ENCODE measurements at places on chromosomes 1 and 21.

- no peak for DNase-seq
Observed at GRCh38 chr1:105294838-105295237, 1545.1 kb downstream of the AMY1C start.

- no peak for DNase-seq
Observed at GRCh38 chr1:229349463-229350385, 6.9 kb upstream of the CCSAP start.

DNA sequence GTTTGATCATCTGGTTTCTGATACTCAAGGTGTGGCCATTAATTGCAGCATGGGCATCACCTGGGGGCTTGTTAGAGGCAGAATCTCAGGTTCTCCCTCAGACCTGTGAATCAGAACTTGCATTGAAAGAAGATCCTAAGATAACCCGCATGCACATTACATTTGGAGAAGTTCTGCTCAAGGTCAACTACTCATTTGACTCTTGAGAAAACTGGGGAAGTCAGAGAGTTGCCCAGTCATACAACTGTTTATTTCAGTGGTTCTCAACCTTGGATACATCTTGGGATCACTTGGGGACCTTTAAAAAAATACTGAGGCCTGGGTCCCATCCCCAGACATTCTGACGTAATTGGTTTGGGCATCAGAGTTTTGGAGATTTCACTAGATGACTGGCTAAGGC, 30.5 kb downstream of the CAMTA1 start:
- no peak for DNase-seq

DNA sequence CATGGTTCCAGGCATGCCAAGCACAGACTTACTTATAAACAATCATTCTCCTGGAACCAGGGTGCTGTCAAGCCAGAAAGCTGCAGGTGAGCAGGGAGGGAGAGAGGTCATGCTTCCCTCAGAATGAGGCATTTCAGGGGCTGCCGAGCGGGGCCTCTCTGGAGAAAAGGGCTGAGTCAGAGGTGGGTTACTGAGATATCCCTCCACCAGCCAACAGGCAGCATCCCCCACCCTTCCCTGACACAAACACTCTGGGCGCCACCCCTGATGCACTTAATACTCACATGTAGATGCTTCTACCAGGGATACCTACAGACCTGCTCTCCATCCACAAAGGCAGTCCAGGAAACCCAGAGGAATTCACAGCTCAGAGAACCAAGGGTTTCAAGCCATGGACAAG, 13.1 kb downstream of the STK40 start:
- no peak for DNase-seq

DNA sequence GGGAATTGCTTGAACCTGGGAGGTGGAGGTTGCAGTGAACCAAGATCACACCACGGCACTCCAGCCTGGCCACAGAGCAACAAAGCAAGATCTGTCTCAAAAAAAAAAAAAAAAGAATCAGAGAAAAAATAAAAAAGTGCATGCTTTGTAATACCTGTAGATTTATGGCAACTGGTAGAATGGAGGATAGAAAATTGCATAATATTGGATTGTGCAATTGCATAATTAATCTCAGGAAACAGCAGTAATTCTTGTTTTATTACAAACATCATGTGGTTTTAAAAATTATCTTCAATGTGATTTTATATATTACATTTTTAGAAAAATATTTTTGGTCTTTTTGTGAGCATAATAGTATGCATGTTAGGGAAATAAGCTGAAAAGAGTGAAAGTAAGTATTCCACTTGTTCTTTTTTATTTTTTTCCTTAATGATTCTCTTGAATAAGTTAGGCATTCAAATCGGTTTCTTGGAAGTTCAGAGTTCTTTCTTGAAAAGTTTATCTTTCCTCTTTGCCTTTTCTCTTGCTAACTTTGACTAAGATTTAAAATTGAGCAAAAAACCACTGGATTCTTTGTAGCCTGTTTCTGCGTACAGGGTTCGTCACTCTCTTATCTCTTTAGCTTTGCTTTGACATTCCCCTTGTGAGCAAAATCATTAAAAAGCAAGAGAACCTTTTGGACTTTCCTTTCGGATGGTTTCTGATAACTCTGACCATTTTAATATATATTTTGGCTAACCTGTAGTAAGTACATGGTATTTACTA, 127.5 kb upstream of the ADAMTS5 start:
- DNase-seq: no peak

DNA sequence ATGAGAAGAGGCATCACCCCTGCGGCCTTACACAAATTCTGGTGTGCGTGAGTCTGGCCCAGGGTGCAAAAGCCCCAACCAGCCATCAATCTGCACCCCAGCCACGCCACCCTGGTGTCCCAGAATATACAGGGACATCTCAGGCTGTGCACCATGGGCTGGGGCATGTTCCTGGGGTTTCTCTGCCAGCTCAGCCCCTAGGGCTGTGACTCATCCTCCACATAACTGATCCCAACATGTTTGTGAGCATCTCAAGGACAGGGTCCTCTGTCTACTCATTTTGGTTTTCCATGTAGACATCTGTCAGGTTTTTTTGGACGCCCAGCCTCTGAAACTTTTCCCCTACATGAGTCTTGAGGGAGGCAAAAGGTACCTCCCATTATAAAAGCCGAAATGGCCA, 511 bp downstream of the ZNF683 start:
- no peak for DNase-seq
